ENCODE measurements at places on chromosomes 4 and X.

- no peak for DNase-seq
Measured at GRCh38 chr4:168475745-168476144, 4.5 kb downstream of the DDX60L start.

- no peak for DNase-seq
Measured at GRCh38 chr4:143355540-143356217, 19.0 kb downstream of the GAB1 start.

GRCh38 chr4:57443787-57444186, 333.6 kb upstream of the IGFBP7 start:
- no peak for DNase-seq

DNA sequence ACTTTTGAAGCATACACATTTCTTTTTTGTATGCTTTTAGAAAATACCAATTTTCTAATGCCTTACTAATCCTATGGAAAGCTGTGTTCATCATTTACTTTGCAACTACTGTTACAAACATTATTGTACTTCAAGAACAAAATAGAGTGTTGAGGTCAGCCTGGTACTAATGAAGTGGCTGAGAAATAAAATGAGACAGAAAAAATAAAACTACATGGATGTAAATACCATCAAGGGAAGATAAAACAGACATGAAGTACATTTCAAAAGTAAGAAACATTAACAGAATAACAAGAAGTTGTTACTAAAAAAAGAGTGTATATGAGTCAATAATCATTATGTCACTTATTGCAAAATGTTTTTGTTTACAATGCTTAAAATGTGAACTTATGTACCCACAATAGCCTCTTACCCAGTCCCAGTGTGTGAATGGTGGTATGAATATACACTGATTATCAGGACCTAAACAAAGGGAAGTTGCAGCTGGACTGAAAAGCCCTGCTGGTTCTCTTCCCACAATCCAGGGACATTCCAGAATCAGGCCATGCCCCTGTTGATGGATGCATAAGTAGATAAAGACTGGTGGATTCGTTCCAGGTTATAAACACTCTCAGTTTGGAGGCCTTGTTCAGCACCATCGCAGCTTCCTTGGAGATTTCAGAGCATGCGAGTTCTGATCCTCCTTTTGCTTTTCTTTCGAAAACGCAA, 2.4 kb upstream of the CSN3 start:
- DNase-seq: no peak

GRCh38 chr4:15653864-15654592, 1.1 kb downstream of the FBXL5 start:
- no peak for DNase-seq

GRCh38 chr4:38673130-38673978, 9.4 kb downstream of the KLF3 start:
- no peak for DNase-seq

DNA sequence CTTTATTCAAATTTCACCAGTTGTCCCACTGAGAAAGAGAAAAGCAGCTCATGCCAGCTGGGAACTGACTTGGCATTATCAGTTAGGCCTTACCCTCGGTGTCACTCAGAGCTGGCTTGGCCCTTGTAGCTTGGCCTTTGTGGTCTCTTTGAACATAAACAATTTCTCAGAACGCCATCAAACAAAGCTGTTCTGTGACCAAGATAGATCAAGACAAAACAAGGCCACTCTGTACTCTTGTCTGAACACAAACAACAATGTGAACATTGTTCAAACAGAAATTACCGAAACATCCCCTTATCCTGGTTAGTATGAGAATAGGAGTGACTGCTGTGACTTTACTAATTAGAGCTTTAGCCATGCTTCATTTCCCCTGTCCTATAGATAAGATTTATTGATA, 57.2 kb downstream of the DIPK2B start:
- DNase-seq: no peak

- DNase-seq: no peak
Measured at GRCh38 chr4:88110826-88111225, 47.6 kb downstream of the ABCG2 start.

GRCh38 chr4:111879539-111879938, 265.7 kb upstream of the FAM241A start:
- DNase-seq: no peak
